Thoracic aorta (tissue), 2 donors: ENCODE measurements at places on chromosomes 1 and 21.

DNA sequence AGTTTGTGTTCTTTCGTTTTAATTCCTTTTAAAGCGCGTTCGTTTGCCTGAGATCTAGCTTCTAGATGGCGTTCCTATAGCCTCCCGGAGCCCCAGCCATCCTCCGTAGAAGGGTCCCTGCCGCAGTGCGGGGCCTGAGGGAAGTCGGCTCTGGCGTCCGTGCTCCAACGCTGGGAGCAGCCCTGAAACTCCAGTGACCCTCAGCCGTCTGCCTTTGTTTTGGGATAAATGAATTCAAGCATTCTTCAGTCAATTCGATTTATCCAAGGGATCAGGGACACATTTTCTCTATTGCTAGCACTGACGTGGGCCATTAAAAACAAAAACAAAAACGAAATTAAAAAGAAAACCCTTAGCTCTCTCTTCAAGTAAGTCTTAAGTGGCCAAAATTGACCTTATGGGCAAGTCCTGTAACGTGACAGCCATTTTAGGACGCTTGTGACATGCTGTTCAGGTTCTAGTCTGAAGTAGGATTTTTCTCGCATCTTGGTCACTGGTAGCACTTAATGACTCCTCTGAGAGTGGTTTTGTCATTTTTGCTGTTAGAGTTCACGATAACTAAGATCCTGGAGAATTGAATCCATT, 742 bp upstream of the HSPA13 start:
- no peak for DNase-seq

GRCh38 chr1:169491845-169492281, 6.1 kb upstream of the SLC19A2 start:
- no peak for DNase-seq

- DNase-seq, result no peak
Observed at GRCh38 chr1:35326246-35326866, 57.8 kb downstream of the ZMYM4 start.

DNA sequence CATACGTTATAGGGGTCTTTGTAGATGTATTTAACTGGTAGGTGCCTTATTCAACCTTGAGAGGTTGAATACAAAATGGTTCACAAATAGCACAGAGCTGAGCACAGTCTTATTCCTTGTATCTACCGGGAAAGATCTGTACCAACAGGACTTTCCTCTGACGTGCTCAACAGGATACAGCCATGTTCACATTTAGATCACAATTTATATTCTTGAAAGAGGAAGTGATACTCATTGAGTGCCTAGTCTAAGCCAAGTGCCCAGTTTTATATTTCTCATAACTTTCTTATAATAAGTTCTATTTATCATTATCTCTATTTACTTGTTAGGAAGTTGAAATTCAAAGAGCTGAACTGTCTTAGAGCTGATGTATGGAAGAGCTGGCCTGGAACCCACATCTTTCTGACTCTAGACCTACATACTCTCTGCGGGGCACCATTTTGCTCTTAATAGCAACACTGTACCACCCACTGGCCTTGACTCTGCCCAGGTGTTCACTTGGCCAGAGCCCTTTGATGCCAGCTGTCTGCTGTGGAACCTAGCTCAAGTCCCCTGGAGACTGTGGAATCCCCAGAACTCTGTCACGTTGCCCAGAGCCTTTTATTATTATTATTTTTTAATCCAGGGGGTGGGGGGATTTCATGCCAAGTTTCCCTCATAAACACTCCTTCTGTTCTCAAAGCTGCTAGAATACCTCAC, 156.2 kb downstream of the TPR start:
- no peak for DNase-seq
